ENCODE measurements at places on chromosomes 6 and 20.

DNA sequence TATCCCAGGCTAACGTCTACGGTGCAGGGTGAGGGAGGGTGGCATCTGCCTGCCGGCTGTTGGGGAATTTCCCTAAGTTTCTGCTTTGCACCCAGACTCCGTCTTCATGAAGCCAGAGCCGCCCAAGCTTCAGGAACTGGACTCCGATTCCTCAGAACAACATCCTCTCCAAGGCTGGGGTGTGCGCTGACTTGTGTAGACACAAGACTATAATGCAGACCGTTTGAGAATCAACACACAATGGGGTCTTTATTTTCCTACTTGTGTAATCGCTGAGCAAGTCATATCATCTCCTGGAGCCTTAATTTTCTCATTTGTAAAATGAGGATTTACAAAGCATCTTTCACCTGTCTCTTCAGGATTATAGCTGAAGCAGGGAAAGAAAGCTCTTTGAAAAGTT lies 160.5 kb upstream of the AGPAT4 start:
- DNase-seq, result no peak

- DNase-seq, result no peak
Measured at GRCh38 chr20:20561841-20562240, 150.6 kb downstream of the RALGAPA2 start.

DNA sequence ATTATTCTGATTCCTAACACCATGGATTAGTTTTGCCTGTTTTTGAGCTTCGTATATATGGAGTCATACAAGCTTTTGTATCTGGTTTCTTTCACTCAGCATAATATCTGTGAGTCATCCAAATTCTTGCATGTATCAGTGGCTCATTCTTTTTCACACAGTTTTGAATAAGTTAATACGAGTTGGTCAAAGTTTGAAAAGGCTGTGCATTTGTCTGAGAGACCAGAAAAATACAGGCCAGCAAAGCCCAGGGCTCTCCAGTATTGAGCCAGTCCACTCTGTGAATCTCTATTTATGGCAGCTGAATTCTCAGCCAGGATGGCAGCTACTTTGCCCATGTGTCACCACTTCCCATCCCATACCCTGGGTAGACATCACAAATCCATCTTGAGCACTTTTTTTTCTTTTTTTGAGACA lies 7.2 kb upstream of the CHMP4B start:
- no peak for DNase-seq

DNA sequence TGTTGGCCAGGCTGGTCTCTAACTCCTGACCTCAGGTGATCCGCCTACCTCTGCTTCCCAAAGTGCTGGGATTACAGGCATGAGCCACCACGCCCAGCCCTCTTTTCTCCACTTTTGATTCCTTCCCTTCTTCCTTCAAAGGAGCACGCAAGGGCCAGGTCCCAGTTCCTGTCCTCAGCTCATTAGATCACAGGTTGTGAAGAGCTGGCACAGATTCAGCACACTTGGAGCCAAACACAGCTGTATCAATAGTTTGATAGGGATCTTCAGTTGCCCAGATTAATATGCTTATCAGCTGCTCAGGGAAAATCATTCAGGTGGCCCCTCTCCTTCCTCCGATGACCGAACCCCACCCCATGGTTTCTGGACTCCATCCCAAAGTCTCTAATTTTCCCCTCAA lies 14.4 kb upstream of the SLC22A23 start:
- DNase-seq, result no peak

DNA sequence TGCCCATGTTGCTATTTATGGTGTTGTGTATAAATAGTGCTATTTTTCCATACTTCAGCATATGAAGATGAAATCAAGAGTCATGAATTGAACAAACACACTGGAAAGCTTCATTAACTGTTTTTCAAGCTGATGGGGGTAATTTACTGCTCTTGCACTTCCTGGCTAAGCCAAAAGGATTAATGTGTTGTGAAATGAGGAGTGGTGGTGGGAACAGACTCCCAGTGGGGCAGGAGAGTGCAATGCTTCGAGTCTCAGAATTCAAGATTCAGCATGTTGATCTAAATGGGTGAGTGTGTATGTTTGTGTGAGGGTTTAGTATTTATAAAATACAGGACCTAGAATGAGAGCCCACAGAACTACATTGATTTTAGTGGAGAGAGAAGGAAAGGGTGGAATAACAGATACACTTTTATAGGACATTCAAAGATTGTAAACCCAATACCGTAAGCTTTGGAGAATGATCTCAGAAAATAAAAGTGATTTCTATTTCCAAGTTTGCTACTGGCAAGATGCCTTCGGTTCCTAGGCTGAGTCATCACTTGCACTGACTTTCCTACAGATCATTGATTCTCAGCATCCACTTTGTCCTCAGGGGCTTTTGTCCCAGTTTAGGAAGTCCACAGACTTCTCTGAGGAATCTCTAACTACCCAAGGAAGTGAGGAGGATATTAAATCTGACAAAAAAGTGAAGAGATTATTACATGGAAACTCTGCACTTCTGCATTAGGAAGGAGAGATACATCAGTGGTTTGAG lies 303.6 kb downstream of the TRDN start:
- DNase-seq, result no peak

GRCh38 chr20:22232473-22232872 lies 351.9 kb downstream of the FOXA2 start:
- no peak for DNase-seq
